ENCODE measurements at places on chromosomes 5 and 9.
A peak's percentile ranks its signal among the peaks of the same experiment; 100 is the strongest.

- no peak for DNase-seq
Measured at GRCh38 chr9:78695519-78695918, 398.6 kb downstream of the PSAT1 start.

DNA sequence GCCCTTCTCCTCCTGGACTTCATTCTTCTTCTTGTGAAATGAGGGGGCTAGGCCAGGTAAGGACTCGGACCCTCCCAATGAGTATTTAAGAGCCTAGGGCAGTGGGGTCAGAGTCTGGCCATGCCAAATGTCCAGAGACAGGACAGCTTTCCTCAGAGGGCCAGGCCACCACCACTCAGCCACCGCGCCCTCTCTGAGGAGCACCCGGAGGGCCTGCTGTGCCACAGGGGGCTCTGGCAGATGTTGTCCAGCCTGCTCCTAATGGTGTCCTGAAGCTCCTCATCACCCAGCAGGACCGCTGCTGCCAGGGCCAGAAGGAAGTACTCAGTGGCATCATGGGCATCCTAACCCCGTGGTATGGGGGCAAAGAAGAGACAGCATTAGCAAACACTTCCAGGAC is 58.3 kb downstream of the SH3TC2 start:
- no peak for DNase-seq

GRCh38 chr5:145975001-145975360 is 38.6 kb downstream of the SH3RF2 start:
- no peak for DNase-seq

- no peak for DNase-seq
Measured at GRCh38 chr9:94270009-94270408, 10.9 kb downstream of the ZNF169 start.

- DNase-seq: no peak
Measured at GRCh38 chr5:172999372-172999973, 15.9 kb downstream of the ATP6V0E1 start.

DNA sequence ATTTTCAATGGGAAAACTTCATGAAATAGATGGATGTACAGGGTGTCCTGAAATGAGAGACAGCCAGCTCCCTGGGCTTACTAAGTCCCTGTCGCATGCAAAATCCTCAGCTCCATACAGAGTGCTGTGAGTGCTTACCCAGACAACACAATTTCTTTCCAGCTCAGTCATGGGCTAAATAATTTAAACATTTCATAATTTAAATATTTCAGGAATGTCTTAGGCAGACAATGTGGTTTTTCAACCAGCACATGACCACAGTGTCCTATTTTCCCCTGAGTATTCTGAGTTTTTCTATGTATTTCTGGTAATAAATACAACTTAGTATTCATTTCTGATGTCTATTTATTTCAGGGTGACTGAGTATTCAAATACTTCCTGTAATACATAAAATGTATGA is 188.5 kb upstream of the SNX2 start:
- no peak for DNase-seq

DNA sequence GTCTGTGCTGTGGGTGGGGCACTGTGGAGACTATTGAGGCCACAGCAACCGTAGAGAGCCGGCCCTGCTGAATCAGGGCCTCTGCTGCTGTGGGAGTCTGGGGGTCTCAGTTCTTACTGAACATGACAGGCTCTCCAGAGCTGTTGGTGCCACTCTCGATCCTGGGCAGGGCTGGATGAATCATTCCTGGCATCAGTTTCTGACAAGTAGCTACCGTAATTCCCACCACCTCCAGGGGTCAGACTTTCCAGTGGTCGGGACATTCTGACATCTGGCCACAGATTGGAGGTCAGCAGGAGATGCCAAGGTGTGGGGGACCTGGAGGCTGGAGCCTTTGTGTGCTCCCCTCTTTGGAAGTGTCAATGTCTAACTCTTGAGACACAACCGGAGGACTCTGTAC is 188.4 kb downstream of the IRX2 start:
- no peak for DNase-seq

- DNase-seq: no peak
Measured at GRCh38 chr9:79559495-79560181, 12.1 kb upstream of the TLE4 start.

DNA sequence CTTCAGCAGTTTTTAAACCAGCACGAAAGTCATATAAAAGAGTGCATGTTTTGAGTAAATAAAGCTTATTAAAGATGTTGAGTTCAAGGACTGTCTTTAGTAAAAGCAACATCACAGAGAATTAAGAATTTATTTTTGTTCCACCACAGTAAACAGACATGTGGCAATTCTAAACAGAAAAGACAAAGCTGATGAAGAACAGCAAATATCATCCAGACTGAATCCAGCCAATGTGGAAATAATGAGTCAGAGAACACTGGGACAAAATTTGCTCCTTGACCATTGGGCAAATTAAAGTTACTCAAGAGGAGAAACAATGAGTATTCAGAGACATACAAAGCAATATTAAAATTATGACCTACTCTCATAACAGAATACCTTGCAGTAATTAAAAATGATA is 28.8 kb downstream of the OR2K2 start:
- DNase-seq: no peak

GRCh38 chr9:33884856-33885701 is 68.1 kb downstream of the UBE2R2 start:
- DNase-seq: no peak

- no peak for DNase-seq
Measured at GRCh38 chr5:103177543-103177942, 57.4 kb downstream of the PPIP5K2 start.

DNA sequence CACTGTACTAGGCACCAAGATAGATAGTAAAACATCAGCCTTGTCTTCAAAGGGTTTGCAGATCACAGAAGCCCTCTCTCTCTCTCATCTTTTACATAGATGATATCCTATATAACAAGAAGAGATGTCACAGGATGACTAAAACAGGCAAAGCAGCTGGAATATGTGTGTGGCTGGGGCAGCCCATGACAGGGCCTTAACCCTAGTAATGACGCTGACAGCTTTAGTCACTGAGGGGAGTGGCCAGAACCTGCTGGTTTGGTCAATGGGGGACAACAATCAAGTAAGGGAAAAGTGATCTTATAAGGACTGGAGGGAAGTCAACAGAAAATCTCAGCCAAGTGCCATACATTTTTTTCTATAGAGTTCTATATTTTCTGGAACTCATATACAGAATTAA is 41.9 kb upstream of the RIC1 start:
- DNase-seq: peak; percentile 70

DNA sequence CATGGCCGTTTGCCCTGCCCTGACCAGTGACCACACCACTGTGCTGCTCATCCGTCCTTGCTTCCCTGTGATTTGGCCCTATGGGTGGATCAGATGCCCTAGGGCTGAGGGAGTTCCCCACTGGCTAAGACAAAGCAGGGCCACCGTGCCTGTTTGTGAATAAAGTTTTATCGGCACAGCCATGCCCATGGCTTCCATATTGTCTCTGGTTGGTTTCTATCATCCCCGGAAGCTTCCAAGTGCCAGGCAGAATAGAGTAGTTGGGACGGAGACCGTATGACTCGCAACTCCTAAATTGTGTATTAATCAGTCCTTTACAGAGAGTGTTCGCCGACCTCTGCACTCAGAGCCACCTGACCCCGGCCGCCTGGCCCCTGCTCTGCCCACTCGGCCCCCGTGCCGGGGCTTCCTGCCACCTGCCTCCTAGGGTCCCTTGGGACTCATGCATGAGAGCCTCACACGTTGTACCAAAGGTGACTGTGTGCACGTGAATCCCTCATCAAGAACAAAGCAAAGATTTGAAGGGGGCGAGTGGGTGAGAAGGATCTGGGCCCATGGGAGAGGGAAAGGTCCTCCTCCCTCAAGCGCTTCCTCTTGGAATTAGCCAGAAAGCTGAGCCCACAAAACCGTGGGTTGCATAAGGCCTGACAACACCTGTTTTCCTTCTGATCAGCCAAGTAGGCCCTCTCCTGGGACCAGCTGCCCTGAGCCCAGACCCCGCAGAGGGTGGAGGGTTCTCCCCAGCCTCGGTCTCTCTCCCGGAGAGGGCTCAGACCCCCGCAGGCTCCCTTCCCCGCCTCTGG is 11.7 kb upstream of the FCN2 start:
- no peak for DNase-seq

- DNase-seq: no peak
Measured at GRCh38 chr9:13270734-13271133, 8.8 kb downstream of the MPDZ start.

DNA sequence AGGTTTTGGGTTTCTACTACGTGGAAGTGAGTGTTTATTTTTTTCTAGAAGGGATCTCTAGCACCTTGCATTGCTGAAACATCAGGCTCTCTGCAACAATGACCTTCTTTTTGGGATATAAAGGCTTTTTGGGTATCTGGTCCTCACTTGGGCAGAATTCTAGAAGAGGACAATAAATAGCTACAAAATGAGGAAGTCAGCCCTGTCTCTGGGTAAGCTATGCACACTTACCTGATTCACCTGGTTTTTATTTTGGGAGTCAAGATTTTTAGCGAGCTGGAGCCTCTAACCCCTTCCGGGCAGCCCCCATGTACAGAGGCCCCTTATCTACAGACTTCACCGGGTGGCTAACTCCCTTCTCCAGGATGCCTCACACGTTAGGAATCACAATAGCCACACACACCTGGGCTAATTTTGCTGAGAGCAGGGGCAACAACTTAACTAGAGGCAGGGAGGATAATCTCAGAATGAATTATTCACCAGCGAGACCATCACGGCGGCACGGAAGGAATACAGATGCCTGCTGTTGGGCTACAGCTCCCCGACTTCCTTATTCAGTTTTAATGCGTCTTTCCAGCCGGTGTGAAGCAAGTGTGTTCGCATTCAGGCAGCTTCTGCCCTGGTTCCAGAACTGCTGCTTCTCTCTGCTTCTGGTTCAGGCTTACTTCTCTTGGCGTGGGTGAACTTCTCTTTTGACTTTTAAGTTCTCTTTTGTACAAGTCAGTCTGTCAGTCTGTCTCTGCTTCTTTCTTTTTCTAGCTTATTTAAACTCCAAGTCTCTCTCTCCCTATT is 341.0 kb upstream of the PANK3 start:
- no peak for DNase-seq

- DNase-seq: no peak
Measured at GRCh38 chr5:177434942-177435738, 8.7 kb downstream of the GRK6 start.

DNA sequence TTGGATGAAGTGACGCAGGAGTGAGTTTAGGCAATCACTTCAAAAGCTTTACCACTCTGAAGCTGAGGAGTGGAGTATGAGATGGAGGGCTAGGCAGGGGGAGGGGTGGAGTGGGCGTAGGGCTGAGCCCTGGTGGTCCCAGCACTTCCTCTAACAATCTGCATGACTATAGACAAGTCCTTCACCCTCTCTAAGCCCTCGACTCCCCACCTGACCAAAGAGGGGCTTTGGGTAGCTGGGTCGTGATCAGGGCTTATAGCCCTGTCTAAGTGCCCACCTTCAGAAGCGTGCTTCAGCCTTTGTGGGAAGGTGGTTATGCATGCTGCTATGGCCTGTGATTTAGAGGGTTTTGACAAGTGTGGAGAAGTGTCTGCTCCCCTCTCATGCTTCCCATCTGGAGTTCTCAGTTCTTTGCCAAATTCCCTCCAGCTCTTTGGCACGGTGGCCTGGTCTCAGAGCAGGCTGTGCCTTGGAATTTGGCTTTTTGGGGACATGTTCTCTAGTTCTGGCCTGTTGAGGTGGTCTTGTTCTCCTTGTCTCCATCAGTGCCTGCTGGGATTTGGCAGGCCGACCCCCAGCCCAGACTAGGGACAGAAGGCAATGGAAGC is 53.0 kb downstream of the ACTBL2 start:
- DNase-seq: no peak

- no peak for DNase-seq
Measured at GRCh38 chr9:87087197-87087596, 139.9 kb upstream of the GAS1 start.

DNA sequence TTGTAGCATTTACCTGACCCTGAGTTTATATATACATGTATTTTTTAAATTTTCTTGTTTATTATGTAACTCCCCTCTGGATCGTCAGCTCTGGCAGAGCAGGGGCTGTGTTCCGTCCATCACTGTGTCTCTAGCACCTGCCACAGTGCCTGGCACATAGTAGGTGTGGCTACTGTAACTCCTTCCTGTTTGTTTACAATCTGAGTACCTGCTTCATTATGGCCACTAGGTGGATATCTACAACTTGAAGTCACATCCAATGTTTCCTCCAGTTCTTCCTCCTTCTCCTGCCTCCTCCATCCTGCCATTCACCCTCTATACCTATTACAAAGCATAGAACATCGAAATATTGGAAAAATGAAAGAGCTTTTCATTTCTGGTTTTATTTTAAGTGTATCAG is 14.2 kb upstream of the PPP1R2B start:
- DNase-seq: no peak

GRCh38 chr9:738209-738915 is 103.1 kb upstream of the DMRT1 start:
- DNase-seq: no peak

DNA sequence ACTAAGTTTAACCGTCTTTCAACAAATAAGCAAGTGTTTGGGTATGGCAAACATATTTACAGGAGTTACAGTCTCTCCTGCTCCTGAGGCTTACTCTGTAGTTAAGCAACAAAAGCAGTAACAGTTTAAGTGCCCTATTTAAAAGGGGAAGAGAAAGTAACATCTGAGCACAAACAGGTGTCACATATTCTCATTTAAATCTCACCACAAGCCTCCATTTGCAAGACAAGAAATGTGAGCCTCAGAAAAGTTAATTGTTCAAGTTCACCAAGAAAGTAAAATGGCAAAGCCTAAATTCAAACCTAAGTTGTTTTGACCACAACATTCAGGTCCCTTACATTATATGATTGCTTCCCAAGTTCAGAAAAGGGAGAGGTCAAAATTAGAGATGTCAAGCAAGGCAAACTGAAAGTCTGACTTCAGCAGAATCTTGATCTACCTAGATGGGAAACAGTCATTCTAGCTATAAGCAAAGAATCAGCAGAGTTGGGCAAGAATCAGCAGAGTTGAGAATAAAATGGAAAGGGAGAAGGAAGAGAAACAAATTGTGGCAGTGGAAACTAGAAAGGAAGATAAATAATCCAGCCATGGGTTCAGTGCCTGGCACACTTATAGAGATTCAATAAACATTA is 93.4 kb downstream of the STRBP start:
- no peak for DNase-seq

DNA sequence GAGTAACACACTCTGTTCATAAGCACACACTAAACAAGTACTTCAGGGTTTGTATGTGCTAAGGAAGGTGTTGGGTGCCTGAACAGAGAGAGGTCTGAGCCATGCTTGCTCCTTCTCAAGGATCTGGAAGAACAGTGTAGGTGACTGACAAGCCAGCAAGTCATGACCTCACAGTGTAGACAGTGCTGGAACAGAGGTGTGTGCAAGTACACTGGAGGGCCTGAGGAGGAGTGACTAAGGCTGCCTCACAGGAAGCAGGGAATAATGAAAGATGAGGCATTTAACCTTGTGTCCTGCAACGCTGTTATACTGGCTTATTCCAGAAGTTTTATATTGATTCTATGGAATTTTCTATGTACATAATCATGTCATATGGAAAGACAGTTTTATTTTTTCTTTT is 83.9 kb downstream of the TMEM174 start:
- DNase-seq: no peak

Data from activated T-cell treated with anti-CD3 and anti-CD28 coated beads, Interleukin-2, amount 50 U/mL, for 48 hours (primary cell).